ENCODE measurements at places on chromosomes 6 and 20.

- DNase-seq, result no peak
Observed at GRCh38 chr20:34546751-34547181, 11.8 kb upstream of the MAP1LC3A start.

DNA sequence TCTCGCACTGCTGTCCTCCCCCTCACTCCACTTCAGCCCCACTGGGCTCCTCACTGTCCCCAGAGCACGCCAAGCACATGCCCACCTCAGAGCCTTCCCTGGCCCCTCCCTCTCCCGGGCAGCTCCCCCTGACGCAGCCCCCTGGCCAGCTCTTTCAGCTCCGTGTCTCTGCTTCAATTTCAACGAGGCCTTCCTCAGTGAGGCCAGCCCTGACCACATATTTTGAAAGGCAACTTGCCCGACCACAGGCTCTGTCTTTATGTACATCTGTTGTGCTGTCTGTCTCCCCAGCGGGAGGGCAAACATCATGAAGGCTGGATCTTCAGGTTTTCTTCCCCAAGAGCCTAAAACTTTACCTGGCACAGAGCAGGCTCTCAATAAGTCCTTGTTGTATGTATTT lies 44.6 kb downstream of the JPH2 start:
- DNase-seq, result no peak

DNA sequence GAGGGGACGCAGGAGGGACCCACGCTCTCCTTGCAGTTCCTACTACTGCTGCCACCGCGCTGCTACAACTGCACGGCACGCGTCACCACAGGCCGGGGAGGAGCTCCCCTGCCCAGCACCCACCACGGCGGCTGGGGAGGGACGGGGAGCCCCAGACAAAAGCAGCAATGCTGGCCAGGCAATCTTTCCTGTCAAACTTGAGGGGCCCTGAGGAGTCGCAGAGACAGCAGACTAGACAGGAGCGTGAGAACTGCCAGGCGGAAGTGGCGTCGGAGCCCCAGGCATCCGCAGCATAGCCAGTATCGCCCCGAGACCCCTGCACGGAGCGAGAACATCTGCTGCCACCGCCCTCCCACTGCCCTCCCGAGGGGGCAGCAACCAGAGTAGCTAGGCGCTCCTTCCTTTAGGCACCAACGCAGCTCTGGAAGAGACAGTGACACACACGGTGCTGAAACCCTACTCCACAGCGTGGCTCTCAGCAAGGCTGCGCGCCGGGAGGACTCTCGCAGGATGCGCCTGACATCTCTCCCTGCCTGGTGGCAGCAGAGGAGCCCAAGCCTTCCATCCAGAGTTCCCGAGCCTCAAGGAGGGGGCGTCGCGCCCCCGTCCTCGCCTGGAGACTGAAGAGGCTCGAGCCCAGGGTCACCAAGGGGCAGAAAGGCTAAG lies 2.2 kb downstream of the TAF4 start:
- DNase-seq, result peak; percentile 33

DNA sequence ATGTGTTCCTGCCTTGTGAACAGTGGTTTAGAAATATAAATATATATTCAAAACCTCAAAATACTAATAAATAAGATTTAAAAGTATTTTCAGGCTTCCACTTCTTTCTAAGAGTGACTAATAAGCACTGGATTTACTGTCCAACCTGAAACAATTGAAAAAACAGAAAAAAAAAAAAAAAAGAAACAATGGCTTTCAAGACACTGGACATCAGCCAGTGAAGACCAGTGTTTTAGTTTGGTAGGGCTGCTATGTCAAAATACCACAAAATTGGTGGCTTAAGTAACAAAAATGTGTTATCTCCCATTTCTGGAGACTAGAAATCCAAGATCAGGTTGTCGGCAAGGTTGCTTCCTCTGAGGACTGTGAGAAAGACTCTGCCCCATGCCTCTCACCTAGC lies 101.4 kb upstream of the PDE7B start:
- no peak for DNase-seq

GRCh38 chr6:82283771-82284410 lies 36.3 kb upstream of the IBTK start:
- peak; percentile 64 for DNase-seq

DNA sequence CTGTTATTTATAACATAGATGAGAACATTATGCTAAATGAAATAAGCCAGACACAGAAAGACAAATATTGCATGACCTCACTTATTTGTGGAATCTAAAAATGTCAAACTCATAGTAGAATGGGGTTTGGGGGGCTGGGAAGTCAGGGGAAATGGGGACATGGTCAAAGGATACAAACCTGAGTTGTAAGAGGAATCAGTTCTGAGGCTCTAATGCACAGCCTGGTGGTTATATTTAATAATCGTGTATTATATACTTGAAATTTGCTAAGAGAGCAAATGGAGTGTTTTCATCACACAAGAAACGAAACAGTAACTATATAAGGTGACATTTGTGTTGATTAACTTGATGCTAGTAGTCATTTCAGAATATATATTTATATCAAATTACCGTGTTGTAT lies 40.8 kb upstream of the GFOD1 start:
- peak; percentile 15 for DNase-seq

DNA sequence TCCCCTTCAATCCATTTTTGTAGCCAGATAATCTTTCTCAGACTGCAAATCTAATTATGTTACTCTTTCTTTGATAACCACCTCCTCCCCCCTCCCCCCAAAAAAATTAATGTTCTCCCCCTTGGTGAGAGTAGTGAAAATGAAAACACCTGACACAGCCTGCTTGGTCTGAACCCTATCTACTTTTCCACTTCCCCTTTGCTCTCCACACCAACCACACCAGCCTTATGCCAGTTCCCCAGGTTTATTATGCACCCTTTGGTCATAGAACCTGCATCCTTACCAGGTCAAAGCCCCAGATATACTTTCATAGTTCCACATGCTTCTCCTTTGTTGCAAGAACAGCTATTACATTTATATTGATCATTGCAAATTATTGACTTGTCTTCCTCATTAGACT lies 19.4 kb downstream of the PFDN4 start:
- no peak for DNase-seq

DNA sequence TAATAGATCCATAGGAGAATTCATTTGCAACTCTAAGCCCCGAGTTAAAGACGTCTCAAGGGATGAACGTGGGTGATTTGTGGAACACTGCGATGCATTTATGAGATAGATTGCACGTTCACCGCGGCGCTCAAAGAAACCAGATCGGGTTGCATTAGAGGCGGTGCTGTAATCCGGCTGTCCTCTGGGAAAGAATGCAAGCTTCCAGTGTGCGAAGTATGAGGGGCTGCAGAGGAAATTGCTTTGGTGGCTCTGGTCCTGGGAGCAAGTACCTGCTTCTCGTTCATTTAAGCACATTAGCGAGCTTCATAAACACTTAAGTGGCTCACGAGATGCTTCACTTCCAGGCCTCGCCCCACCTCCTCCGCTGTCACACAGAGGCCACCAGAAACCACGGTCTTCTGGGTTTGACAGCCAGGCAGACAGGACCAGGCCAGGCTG lies 182.3 kb downstream of the CDH4 start:
- DNase-seq, result no peak

GRCh38 chr6:144365271-144365670 lies 80.1 kb downstream of the UTRN start:
- no peak for DNase-seq

- no peak for DNase-seq
Observed at GRCh38 chr20:49571553-49571835, 3.6 kb upstream of the PTGIS start.

- no peak for DNase-seq
Observed at GRCh38 chr6:161220346-161220745, 53.5 kb downstream of the AGPAT4 start.

GRCh38 chr6:67883500-67884366 lies 751.3 kb upstream of the ADGRB3 start:
- no peak for DNase-seq

- DNase-seq, result no peak
Observed at GRCh38 chr6:39188098-39188450, 41.2 kb downstream of the KCNK5 start.

GRCh38 chr6:154229786-154230185 lies 126.8 kb downstream of the IPCEF1 start:
- no peak for DNase-seq

- no peak for DNase-seq
Observed at GRCh38 chr6:162636167-162636566, 91.4 kb downstream of the PRKN start.

DNA sequence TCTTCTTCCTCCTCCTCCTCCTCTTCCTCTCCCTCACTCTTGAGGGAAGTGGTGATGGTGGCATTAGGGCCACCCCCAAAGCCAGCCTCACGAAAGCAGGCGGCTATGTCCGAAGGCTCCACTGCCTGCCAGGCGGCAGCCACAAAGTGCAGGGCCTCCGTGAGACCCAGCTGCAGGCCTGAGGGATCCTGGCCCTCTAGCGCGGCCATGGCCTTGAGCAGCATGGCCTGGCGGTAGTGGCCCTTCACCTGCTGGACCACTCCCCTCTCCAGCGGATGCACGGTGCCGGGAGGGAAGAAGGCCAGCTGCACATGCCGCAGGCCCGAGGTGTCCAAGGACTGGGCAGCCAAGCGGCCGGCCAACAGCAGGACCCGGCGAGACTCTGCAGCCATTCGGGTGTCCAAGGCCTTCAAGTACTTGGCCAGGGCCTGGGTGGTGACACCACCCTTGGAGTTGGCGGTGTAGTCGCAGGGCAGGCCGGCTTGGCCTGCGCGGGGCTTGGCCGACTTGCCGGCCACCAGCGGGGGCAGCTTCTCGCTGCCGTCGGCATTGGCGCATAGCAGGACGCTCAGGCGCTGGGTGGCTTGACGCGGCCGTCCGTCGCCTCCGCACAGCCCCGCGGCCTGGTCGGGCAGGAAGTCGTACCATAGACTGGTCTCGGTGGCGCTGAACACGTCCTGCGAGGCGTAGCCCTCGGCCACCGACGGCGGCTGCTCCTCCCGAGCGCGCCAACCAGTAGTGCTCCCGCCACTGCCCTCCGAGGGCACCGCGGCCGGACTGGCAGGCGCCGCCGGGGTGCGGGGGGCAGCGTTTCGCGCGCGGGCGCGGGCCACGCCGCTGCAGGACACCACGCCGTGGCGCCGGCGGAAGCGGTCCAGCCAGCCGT lies 1.1 kb downstream of the CENPB start:
- no peak for DNase-seq

- peak; percentile 5 for DNase-seq
Observed at GRCh38 chr6:117195728-117196127, 69.6 kb upstream of the VGLL2 start.

DNA sequence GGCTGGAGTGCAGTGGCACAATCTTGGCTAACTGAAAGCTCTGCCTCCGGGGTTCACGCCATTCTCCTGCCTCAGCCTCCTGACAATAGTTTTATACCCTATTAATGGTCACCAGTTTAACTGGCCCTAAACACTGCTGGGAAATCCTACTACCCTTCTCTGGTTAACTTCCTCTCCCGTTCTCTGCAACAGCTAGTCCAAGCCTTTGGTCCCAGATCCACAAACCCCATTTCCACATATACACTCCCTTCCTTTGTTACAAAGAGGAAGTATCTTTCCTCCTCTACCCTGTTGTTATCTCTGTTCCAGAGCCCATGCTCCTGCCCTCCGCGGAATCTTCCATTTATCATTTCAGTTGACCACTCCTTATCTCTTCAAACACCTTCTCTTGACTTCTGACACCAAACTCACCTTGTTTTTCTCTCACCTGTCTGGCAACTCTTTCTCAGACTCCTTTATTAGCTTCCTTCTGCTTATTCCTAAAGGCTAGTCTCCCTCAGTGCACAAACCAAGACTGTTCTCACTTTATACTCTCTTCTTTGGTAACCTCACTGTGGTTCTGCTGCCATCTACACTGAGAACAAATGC lies 25.0 kb upstream of the TBC1D22B start:
- DNase-seq, result no peak

DNA sequence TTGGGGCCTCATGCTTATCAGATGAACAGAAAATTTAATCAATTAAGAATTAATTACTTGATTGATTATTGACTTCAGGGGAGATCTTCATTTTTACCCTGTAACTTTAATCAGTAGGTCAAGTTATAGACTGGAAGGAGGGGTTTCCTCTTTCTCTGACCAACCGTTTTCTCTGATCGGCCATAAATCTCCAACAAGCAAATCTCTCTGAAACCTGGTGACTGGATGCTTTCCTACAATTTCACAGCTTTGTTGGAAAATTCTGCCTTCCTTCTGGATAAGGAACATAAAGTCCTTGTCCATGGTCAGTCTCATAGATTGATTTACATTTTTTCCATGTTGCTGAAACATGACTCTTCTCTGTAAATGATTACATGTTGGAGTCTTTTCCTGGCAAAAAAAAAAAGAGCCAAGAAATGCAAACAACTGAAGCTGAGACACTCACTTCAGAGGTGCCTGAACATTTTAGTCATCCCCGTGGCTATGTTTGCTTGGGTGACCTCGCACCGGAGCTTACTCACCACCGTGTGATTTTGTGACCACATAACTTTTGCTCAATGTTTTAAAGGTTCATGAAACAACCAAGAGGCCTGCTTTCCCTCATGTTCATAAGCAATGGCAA lies 31.0 kb downstream of the IRF4 start:
- DNase-seq, result peak; percentile 79

DNA sequence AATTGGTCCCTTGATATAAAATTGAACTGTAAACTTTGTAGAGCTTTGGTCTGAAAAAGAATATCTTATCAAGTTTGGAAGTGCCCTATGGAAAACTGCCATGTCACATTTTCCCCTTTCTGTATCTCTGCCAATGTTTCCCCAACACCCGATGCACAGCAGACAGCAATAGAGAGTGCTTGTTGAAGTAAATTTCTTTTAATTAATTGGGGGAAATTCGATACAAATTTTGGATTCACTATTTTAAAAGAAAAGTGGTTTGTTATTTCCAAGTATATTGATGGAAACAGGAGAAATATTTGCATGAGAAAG lies 208.1 kb downstream of the OGFRL1 start:
- DNase-seq, result no peak

GRCh38 chr6:139943391-139943790 lies 568.9 kb upstream of the CITED2 start:
- DNase-seq, result peak; percentile 92

DNA sequence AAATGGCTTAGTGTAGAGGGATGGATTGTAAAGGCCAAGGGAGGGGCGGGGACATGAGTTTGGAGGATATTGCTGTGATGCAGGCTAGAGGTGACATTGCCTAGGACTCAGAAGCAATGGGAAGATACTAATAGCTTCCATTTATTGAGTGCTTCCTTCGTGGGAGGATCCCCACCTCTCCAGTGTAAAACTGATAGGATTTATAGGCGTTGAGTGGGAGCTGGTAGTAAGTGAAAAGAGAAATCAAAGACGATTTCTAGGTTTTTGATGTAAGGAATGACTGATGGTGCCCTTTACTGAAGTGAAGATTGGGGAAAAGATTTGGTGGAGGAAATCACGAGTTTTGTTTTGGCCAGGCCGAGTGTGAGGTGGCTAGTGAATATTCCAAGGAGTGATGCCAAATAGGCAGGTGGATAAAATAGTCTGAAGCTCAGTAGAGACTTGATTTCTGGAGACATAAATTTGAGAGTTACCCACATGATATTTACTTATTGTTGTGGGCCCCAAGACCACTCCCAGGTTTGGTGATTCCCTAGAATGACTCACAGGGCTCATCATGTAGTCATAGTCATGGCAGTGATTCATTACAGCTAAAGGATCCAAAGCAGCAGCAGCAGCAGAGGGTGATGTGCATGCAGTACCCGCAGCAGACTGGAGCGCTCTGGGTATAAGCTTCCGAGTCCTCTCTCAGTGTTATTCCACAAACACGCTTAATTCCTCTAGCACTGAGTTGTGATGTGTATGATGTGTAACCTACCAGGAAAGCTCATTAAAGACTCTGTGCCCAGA lies 10.2 kb downstream of the RPRD1B start:
- DNase-seq, result peak; percentile 91

All from amniotic epithelial cell (primary cell).